ENCODE measurements at places on chromosomes 6 and 20.
A peak's percentile ranks its signal among the peaks of the same experiment; 100 is the strongest.

DNA sequence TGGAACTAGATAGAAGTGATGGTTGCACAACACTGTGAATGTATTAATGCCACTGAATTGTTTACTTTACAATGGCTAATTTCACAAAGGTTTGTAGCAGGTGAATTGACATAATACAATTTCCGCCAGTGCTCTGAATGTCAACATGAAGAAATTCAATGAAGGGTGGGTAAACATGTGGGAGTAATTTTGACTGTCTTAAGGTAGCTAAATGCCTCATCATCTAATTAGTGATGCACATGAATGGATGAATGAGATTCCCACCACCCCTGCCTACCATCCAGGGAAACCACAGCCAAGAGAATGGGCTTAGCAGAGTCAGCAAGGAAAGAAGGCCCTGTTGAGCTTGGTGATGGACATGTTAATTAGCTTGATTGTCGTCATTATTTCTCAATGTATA lies 275.3 kb downstream of the ALDH8A1 start:
- no peak for DNase-seq

DNA sequence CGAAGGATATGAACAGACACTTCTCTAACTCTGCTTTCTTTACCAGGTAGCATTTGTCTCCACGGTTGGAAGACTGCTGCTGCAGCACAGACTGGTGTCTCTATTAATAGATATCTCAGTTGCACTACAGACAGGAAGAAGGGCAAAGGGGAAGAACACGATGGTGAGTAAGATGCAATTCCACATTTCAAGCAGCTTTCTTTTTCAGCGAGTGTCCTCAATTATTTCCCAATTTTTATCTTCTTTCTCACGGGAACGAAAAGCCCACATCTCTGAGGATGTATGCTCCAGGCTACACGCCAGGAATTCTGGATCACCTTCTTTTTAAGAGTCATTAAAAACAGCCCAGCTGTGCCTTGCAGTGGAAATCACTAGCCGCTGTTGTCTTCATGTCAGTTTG lies 311.6 kb upstream of the ECI2 start:
- DNase-seq, result no peak

DNA sequence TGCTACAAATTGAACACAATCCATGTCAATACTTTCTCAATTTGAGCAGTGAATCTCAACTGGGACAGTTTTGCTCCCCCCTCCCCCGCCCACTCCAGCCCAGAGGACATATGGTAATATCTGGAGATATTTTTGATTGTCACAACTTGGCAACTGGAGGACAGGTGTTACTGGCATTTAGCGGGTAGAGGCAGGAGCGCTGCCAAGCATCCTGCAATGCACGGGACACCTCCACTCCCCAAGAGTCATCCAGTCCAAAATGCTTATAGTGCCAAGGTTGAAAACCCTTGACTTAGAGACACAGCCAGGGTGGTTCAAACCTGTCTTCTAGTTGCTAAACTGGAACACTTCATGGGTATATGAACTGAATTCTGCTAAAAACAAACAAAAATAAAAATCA lies 26.9 kb upstream of the LRRC1 start:
- no peak for DNase-seq

DNA sequence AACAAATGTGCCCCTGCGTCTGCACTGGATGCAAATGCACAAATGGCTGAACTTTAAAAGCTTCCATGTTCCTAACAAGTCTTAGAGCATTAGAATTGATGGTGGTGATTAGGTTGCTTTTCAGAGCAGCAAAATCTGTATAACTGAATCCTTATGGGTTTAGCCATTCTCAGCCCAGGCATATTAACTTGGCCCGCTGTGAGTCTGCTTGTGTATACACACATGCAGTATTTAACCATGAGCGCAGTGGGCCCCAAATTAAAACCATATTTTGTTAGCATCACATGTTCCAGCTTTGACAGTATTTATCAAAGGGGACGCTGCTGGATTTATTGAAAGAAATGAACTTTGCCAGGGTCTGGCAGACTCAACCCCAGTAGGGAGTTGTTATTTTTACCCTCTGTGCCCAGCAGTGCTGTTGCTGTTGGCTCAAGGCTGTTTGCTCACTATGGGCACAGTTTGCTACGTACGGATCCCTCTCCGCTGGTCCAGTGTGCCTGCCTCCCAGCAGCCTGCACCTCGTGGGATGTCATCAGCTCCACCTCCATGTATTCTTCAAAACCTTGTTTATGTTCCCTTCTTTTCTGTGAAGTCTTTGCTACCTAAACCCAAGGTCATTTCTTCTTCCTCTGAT lies 144.7 kb downstream of the QRSL1 start:
- no peak for DNase-seq

- peak; percentile 44 for DNase-seq
Measured at GRCh38 chr6:150004101-150004782, 21.1 kb downstream of the RAET1L start.

GRCh38 chr6:89830170-89830809 lies 610 bp downstream of the CASP8AP2 start:
- DNase-seq, result no peak

GRCh38 chr20:63735859-63736718 lies at the start of gene LIME1:
TSS of gene LIME1 (plus strand) at chr20:63736664. CDS start at chr20:63737550, 886 bp downstream.
- DNase-seq, result peak; percentile 77

- no peak for DNase-seq
Measured at GRCh38 chr6:136563386-136564152, 13.3 kb upstream of the MAP7 start.

All from activated T-helper 2 cell treated with anti-CD3 and anti-CD28 coated beads, Interferon-gamma antibody, Interleukin-2, Interleukin-4, amounts not matched to agents 10 μg/mL and 5 μg/mL and 100 μg/mL, durations not matched to agents 14 hours and 24 hours and 36 hours (primary cell).